NAMALWA (cell line): ENCODE measurements at places on chromosomes 3 and 15.

- DNase-seq: no peak
These were observed 16.4 kb downstream of the SMAD6 start for GRCh38 chr15:66718220-66718988.

DNA sequence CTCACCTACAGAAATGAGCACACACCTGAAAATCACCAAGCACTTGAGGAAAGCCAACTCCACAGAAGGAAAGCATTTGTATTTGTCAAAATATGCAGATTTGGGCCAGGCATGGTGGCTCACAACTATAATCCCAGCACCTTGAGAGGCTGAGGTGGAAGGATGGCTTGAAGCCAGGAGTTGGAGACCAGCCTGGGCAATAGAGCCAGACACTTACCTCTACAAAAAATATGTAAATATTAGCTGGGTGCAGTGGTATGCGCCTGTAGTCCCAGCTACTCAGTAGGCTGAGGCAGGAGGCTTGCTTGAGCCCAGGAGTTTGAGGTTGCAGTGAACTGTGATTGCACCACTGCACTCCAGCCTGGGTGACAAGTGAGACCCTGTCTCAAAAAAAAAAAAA lies 12.3 kb downstream of the RLBP1 start:
- DNase-seq: no peak

DNA sequence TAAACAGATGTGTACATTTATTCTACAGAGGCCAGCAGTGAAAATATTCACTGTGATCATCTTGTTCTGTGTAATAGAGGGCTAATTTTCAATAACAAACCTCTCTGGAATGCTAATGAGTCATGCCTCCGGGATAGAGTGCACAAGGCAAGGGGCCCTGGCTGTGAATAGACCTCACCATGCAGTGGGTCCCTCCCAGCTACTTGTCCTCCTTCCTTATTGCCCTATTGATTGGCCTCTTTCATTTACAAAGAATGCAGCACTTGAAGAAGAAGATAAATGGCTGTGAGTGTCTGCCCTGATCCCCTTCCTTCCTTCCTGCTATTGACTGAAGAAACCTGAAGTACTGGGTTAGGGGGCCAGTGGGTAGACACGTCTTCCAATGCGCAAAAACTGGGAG lies 436.3 kb downstream of the WDR72 start:
- no peak for DNase-seq

DNA sequence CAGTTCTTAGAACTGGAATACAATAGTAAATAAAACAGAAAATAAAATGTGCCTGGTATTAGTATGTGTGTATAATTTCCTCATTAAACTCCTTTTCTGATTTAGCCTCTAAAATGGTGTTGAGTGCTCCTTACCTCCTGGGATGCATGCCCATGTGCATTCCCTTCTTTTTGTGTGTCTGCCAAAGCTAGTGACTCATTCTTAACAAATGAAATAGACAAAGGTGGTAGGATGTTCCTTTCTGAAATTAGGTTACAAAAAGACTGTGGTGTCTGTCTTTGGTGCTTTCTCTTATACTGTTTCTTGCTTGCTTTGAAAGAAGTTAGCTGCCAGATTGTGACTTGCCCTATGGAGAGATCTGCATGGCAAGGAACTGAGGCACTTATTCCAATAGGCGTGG lies 623.7 kb downstream of the GRM7 start:
- DNase-seq: no peak

- DNase-seq: peak; percentile 93
These were observed 924 bp upstream of the SIN3A start for GRCh38 chr15:75452364-75452864.

DNA sequence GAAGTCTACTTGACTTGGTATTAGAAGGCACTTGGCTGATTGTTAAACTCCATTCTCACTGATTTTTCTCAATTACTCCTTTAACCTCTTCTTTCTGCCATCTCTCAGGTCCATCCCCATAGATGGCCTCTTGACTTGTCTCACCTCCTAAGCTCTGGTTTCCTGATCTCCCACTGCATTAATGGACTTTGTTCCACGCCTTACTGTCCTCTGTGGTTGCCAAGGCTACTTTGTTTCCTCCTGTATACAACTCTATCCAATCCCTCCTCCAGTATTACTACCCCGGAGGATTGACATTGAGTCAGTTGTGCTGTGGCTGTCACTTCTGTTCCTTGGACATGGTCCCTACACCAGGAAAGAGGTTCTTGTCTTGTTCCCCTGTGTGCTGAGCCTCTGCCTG lies 10.6 kb upstream of the GLCE start:
- DNase-seq: no peak

GRCh38 chr3:186986816-186987215 lies 56.5 kb downstream of the ST6GAL1 start:
- DNase-seq: no peak

- DNase-seq: no peak
These were observed 26.4 kb downstream of the SLC22A14 start for GRCh38 chr3:38308456-38308855.

GRCh38 chr15:60660290-60661051 lies 181.5 kb upstream of the ICE2 start:
- no peak for DNase-seq

- no peak for DNase-seq
These were observed 25.5 kb upstream of the KNG1 start for GRCh38 chr3:186691676-186692075.

DNA sequence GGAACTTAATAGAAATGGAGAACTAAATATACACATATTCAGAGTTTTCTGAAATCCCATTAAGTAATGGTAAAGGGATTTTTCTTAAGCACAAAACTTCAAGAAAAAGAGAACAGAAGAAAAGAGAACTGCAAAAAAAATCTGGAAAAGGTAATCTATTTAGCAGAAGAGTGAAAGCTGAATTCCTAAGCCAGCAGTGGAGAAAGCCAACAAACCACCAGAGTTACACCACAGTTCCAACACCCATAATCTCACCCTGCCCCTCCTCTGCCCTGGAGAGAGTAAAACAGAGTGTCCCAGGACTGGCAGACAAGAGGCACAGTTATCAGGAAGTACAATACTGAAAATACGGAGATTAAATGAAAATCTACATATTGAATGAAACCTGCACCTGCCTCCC lies 29.4 kb downstream of the TP53BP1 start:
- no peak for DNase-seq

DNA sequence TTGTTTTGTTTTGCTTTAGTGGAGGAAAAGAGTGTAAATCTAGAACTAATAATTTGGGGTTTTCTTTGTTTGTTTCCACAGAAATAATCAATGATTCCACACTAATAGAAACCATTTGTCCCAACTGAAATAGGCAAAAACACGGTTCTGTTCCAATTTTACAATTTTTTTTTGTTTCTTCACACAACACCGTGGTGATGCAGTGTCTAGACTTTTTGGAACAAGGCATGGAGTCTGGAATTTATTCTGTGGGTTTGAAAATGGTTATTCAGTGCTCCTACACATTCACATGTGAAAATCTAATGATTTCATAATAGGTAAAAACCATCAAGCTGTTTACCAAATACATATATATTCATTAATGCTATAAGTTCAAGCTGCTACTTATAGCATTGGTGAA lies 629.0 kb upstream of the TGFBR2 start:
- no peak for DNase-seq

GRCh38 chr3:57007521-57008460 lies 52.7 kb upstream of the SPATA12 start:
- DNase-seq: no peak

DNA sequence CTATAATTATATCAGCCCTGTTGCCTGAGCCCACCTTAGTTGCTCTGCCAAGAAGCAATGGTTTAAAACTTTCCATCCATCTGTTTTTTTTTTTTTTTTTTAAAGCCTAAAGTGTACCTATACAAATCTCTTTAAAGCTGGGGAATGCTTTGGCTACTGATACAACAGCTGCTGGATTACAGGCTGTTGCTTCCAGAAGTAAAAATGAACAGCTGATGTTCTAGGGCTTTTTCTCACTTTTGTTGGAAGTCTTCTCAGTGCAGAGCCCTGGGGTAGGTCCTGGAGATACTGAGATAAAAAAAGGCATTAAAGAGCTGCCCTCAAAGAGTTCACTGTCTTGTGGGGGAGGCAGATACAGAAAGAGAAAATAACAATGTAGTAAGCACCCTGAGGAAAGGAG lies 218.1 kb downstream of the NLGN1 start:
- DNase-seq: no peak

GRCh38 chr3:160040181-160040580 lies 51.5 kb downstream of the IL12A start:
- no peak for DNase-seq

- DNase-seq: no peak
These were observed 46.1 kb downstream of the AAGAB start for GRCh38 chr15:67208396-67208795.

- DNase-seq: no peak
These were observed 42.6 kb upstream of the SEMA6D start for GRCh38 chr15:47674586-47675232.

GRCh38 chr3:189508784-189509501 lies 122.2 kb upstream of the TP63 start:
- no peak for DNase-seq

DNA sequence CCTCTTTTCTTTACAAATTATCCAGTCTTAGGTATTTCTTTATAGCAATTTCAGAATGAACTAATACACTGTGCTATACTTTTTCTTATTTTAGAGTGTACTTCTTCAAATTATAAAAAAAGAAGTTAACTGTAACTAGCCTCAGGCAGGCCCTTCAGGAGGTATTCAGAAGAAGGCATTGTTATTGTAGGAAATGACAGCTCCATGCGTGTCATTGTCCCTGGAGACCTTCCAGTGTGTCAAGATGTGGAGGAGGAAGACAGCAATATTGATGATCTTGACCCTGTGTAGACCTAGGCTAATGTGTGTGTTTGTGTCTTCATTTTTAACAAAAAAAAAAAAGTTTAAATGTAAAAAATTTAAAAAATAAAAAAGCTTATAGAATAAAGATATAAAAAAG lies 55.5 kb downstream of the IL12A start:
- no peak for DNase-seq

GRCh38 chr3:129822679-129823078 lies 70.8 kb downstream of the TMCC1 start:
- DNase-seq: no peak

GRCh38 chr15:64772964-64773363 lies 2.4 kb downstream of the RBPMS2 start:
- DNase-seq: no peak

DNA sequence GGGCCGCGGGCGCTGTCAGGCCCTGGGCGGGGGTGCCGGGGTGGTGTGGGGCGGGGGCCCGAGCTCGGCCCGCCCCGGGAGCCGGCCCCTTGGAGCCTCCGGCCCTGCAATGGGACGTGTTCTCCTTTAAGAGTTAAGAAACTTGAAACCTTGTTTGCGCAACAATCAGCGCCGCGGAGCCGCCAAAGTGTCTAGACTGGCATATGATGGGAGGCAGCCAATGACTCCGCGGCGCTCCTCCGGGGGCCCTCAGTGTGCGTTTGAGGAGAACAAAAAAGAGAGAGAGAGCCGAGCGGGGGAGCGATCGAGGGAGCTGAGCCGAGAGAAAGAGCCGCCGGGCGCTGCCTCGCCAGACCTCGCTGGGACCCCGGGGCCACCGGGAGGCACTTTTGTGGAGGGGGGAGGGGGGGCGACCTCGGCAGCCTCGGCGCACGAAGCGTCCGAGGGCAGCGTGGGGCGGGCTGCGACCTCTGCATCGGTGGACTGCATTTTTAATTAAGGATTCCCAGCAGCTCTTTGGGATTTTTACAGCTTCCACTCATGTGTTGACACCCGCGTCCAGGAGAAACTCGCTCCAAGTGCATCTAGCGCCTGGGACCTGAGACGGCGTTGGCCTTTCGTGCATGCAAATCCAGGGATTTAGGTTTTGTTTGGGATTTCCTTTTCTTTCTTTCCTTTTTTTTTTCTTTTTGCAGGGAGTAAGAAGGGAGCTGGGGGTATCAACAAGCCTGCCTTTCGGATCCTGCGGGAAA lies at the start of gene SMAD6:
SMAD6 (plus strand) TSS at position 202 of the 752 bp plus-strand sequence. CDS start 1,023 bp downstream, outside the sequence.
- DNase-seq: peak; percentile 97

DNA sequence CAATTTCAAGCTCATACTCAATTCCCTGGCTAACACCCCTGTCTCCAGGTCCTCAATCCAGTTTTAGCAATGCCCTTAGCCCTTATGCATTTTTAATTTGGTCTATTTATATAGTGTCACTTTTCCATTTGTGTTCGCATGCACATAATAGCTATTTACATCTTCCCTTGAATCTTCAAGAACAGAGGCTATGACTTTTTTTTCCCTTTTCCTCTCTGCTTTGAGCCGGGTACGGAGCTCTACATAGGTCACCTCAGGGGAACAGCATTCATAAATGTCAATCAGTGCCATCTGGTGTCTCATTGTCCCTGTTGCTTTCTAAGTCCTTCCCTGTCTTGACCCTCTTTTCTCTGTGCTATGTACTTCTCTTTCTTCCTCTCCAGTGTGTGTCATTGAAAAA lies 26.5 kb upstream of the ACTC1 start:
- no peak for DNase-seq

DNA sequence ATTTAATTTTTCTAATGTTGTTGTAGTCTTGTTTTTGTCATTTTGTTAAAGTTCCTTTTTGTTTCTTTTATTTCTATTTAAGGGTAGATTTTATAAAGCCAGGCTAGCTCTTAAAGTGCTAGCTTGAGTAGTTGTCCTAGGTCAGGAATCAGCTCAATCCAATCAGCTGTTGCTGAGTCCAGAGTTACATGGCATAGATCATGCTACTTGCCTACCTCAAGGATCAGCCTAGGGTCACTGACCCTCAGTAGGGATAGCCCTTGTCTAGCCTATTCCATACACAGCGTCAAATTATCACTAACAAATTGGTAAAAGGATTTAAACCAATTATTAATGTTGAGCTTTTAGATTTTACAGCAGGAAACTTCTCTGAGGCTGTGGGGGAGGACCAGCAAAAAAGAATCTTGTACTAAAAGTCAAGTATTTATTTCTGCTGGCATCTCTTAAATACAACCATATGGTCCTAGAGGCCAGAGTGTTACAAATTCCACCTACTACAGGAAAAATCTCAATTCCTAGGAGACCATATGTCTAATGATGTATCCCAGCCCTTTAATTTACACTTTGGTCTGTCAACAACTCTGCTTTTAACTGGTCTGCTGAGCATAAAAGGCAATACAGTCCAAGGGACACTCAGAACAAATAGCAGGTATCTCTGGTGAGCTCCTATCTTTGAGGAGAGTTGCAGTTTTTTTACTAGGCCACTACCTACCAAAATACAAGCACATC lies 138.3 kb upstream of the PTPRG start:
- DNase-seq: no peak

- DNase-seq: no peak
These were observed 297.1 kb upstream of the RARB start for GRCh38 chr3:25130724-25131520.

- no peak for DNase-seq
These were observed 115.2 kb upstream of the AGBL1 start for GRCh38 chr15:85964471-85964870.
